ENCODE measurements at places on chromosomes 12 and 14.

DNA sequence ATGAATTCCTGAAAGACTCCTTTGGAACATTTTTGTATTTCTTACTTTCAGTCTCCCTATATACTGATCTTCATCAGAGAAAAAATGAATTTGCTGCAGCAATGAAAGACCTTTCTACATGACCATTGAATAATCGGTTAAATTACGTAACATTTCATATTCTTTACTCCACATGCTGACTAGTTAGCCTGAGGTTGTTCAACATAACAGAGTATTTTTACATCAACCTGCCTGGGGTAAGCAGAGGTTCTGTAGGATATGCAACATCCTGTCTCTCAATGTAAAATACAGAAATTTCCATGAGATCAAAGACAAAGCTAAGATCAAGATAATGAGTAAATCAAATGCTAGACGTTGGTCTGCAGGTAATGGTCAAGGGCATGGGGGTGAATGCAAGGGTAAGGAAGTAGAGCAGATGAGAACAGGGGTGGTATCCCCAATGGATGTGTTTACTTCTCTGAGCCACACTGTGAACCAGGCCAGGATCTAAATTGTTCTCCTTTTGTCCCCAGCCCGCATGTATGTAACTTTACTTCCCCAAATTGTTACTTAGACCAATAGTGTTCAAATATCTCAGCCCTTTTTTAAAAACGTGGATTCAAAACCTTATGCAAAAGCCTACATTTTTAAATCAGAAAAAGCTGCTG, 45.4 kb downstream of the DUSP6 start:
- DNase-seq = no peak

- DNase-seq = no peak
These were observed 40.9 kb downstream of the INTS13 start for GRCh38 chr12:26896913-26897312.

DNA sequence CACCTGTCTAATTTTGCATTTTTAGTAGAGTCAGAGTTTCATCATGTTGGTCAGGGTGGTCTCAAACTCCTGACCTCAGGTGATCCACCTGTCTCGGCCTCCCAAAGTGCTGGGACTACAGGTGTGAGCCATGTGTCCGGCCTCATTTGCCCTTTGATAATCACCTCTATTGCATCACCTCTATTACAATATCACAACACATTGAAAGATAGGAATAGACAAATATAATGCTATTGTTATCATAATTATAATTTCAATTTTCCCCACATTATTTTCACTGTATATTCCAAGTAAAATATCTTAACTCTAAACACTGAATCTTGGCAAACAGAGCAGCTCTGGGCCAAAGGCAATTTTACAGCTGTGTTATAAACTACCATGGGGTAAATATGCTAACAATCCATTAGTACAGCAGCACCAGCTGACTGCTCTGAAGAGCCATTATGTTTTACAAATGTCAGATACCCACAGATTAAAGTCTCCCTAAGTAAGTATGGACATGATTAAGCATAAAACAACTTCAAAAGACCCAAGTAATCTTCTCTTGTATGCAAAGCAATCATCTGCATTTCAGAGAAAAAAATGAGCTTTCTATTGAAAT, 173.2 kb downstream of the MED13L start:
- no peak for DNase-seq

GRCh38 chr12:3150931-3151835, 74.0 kb downstream of the TSPAN9 start:
- no peak for DNase-seq

GRCh38 chr14:74841230-74842207, 34.4 kb downstream of the PROX2 start:
- no peak for DNase-seq

DNA sequence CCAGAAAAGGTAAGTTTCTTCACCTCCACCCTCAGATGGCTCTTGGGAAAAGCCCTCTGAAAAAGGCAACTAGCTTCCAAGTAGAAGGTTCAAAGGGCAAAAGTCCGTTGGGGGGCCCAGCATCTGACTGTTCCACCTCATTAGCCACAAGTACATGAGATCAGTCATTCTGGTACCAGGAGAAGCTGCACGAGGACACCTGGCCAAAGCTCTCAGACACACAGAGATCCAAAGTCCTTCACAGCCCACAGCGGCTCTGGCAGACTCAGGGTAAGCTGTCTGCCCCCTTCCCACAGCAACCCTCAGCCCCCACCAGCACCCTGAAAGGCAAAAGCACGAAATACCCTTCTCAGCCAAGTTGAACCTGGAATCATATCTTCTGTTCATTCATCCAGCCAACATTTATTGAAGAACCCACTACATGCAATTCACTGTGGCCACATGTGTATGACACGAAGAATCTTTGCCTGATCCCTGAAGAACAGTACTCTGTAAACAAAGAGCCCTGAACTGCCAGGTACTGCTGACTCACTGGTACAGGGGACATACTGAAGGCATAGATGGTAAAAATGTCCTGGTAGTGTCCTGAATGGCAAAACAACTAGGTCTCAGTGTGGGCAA, 19.0 kb downstream of the SLC7A7 start:
- no peak for DNase-seq

- DNase-seq = no peak
These were observed 53.4 kb upstream of the EVL start for GRCh38 chr14:100011628-100012325.

DNA sequence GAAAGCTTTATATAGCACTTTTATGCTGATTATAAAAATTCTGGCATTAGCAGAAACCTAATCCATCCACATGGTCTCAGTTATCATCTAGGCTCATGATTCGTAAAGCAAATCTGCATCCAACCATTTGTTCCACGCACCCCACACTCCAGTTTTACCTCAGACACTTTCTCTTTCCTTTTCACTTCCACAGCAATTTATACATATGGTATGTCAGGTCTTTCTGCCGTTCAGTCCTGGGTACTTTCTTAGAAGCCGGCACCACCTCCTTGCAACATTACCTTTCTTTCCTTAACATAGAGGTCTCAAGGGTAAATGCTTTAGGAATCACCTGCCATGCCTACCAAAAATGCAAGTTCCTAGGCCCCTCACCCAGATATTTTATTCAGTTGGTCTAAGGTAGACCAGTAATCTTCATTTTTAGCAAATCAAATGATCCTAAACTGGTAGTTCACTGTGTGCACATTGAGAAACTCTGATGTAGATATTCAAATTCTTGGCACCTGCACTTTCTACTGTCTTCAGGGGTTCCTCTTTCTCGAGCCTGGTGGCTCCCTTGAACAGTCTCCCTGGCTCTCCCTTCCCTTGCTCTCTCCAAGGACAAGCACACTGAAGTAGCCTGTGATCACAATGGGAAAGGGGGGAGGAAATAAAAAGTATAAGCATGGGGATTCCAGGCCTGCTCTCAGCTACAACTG, 2.8 kb upstream of the KRAS start:
- no peak for DNase-seq

- DNase-seq = no peak
These were observed 600.6 kb upstream of the LMO3 start for GRCh38 chr12:17206553-17206952.

DNA sequence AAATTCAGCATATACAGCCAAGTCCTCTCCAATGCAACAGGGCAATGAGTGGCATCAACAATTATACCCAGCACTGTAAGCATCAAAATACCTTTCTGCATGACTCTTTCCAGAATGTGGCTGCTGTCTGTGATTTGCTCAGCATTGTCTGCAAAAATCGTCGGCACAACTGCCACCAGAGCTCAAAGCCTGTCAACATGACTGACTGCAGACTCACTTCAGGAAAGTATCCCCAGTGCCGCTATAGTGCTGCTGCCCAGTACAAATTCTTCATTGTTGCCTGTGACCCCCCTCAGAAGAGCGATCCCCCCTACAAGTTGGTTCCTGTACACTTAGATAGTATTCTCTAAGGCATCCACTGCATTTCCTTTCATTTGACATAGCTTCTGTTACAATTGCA, 735 bp downstream of the RNASE6 start:
- DNase-seq = no peak

- DNase-seq = no peak
These were observed 4.8 kb downstream of the CD163 start for GRCh38 chr12:7498809-7499208.

GRCh38 chr12:47312147-47312546, 232.4 kb upstream of the AMIGO2 start:
- DNase-seq = no peak

DNA sequence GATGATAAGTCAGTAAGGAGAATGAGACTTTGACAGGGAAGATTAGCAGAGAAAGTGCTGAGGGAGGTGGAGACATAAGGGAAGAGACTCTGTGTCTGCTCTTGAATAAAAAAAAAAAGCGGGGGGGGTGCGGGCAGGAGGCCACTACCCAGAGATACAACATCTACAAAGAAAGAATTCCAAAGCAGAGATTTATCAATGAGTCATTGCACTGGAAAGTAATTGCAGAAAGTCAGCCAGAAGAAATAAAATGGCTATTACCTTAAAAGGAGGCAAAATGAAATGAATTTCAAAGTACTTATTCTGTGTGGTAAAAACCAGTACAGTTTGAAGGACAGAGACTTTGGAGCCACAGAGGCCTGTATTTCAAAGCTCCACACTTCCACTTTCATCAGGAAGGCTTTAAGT, 267.1 kb upstream of the PRKD1 start:
- no peak for DNase-seq

- DNase-seq = no peak
These were observed 515.4 kb downstream of the FUT8 start for GRCh38 chr14:65927931-65928356.

DNA sequence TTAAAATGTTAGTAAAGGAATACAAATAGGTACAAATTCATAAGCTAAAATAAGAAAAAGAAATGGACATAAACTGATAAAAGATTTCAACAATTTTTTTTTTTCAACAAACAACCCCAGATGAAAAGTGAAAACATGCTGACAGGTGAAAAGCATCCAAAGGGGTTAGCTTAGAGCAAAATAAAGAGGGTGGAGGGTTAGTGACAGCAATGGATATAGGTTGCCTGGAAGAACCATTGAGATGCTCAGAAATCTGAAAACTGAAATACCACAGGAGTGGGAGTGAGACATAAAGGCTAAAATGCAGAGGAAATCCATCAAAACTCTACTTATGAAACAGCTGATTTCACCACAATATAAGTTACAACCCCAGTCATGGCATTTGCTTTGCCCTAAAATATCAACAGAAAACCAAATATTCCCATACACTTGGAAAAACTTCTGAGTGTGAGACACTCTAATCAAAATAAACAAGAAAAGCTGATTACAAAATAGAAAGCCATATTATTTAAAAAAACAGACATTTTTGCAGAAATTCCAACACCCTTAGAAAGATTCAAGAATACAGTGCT, 136.3 kb upstream of the PLEKHG7 start:
- no peak for DNase-seq

DNA sequence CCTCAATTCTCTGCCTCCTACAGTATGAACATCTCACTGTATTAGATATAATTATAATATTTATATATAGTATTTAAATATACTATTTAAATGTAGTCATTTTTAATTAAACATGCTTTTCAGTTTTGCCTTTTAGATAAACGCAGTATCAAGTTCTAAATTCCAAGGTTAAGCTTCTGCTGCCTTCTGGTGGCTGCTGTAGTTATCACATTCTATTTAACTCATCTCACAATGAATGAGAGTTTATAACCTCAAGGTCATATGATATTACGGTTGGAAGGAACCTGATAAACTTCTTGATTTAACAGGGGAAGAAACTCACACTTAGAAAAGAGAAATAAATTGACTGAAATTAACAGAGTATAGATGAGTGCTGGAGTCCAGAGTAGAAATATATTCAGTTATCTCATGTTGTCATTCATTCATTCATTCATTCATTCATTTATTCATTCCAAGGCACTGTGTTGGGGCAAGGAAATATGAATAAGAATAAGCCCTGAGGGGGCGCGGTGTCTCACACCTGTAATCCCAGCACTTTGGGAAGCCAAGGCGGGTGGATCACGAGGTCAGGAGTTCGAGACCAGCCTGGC, 31.9 kb downstream of the GUCY2C start:
- no peak for DNase-seq

GRCh38 chr14:104706733-104707607, 17.1 kb upstream of the ADSS1 start:
- no peak for DNase-seq

DNA sequence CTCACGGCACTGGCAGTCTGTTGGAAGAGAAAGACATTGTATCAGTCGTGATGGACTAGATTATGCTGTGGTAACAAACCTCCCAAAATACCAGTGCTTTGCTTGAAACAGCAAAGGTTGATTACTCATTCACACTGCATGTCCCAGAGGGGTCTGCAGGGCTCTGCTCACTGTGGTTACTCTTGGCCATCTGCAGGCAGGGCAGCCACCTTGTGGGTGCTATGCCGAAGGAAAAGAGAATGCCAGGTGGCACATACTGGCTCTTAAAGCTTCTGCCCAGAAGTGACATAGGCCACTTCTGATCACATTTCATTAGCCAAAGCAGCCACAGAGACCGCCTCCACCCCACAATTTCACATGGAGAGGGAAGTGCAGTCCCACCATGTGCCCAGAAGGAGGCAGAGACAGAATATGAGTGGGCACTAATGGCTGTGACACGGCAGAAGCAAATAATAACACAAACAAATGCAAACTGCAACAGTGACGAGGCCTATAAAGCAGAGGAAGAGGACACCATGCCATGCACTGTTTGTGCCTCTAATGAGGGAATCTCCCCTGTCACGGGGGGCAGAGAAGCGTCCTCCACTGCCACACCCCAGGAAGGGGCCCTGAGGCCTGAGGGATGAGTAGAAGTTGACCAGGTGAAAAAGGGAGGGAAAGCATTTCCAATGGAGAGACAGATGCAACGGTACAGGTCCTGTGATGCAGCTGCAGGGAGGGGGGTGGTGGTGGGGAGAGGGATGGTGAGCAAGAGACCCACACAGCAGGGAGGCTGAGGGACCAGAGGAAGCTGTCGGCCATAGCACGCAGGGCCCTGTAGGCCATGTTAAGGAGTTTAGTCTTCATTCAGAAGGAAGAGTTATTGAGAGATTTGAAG, 51.7 kb upstream of the KICS2 start:
- peak; percentile 71 for DNase-seq

GRCh38 chr14:69428289-69428998, 30.0 kb downstream of the SLC39A9 start:
- DNase-seq = no peak

DNA sequence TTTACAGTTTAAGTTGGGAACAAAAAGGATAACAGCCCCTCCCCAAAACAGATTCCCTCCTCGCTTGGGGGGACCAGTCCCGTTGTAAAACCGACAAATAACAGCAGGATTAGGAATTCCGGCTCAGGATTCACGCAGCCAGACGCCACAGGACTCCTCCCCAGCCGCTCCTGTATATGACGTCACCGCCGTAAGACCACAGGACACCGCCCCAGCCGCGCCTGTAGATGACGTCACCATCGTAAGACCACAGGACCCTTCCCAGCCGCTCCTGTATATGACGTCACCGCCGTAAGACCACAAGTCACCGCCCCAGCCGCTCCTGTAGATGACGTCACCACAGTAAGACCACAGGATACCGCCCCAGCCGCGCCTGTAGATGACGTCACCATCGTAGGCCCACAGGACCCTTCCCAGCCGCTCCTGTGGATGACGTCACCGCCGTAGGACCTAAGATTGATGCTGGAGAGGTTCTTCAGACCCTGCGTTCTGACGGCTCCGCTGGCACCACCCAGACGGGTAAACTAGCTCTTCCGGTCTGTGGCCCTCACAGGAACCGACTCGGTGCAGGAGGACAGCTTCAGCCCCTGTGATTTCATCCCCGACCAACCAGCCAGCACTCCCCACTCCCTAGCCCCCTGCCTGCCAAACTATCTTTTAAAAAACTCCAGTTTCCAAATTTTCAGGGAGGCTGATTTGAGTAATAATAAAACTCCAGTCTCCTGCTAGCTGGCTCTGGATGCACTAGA, 43.9 kb upstream of the FBRSL1 start:
- peak; percentile 81 for DNase-seq
